NCI-H748 treated with DMSO at 0.1 percent for 48 hours (cell line): ENCODE measurements at places on chromosomes 2 and 18.

GRCh38 chr2:16725549-16725948 is 59.9 kb upstream of the CYRIA start:
- DNase-seq, result no peak

DNA sequence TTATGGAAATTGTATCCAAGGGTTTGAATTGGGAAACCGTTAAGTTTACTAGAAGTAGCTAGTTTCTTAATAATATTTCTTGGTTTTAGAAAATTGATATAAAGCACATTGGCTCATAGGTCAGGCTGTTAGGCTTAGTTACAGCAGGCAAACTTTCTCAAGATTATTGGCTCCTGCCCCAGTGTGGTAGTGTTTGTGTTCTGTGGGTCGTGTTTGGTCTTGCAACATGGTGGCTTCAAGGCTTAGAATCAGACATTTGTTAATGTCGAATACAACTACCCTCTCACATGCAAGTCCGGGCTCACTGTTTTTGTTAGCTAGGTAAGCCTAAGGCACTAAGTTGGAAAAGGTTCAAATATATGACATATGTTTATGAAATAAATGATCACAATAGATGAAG is 19.6 kb downstream of the CERS6 start:
- no peak for DNase-seq

- no peak for DNase-seq
Observed at GRCh38 chr2:31877008-31877407, 133.8 kb downstream of the MEMO1 start.

DNA sequence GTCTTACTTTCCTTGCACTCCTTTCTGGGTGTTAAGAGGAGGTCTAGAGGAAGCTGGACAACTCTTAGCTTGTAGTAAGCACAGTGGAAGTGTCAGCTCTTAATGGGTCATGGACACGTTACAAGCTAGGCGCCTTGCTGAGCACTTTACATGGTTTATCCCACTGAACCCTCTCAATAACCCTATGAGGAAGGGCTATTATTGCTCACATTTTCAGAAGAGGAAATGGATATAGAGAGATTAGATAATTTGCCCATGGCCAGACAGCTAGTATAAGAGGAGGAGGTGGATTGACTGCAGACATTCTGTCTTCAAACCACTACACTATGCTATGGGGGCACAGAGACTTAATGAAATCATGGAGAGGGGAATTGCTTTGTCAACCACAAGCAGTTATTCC is 8.3 kb upstream of the IL1RN start:
- no peak for DNase-seq

DNA sequence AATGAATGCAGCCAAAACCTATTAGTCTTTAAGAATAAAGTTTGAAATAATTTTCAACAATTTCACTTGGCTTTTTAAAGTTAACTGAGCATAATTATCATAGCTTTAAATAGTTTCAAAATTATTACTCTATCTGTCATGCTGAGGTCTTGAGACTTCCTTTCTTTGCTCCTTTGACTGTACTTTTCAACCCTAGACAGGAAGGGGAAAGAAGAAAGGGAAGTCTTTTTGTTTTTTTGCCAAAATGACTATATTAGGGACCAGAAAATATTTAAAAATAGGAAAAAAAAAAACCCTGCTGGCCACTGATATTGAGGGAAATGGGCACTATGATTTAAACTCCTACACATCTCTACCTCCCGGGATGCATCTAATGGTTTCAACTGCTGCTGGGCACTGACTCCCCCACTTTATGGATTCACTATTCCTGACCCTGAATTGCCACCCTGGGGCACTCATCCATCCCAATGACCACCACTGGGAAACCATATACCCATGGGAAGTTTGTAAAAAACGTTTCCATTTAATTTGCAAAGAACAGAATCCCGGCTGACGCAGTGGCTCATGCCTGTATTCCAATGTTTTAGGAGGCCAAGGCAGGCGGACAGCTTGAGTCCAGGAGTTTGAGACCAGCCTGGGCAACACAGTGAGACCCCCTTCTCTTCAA is 50.5 kb downstream of the GAREM1 start:
- no peak for DNase-seq

GRCh38 chr18:11669948-11670275 is 19.2 kb upstream of the GNAL start:
- DNase-seq, result no peak

DNA sequence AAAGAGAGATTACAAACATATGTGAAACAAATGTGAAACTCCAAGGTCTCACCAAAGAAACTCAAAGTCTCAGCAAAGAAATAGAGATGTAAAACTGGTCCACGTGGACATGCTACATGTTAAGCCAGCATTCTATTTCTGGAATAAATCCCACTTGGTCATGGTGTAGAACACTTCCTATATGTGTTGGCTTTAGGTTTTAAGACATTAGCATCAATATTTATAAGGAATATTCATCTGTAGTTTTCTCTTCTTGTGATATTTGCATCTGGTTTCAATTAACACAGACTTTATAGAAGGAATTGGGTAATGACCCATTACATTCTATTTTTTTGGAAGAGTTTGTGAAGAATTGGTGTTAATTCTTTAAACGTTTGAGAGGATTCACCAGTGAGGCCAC is 133.1 kb downstream of the COPS8 start:
- no peak for DNase-seq

DNA sequence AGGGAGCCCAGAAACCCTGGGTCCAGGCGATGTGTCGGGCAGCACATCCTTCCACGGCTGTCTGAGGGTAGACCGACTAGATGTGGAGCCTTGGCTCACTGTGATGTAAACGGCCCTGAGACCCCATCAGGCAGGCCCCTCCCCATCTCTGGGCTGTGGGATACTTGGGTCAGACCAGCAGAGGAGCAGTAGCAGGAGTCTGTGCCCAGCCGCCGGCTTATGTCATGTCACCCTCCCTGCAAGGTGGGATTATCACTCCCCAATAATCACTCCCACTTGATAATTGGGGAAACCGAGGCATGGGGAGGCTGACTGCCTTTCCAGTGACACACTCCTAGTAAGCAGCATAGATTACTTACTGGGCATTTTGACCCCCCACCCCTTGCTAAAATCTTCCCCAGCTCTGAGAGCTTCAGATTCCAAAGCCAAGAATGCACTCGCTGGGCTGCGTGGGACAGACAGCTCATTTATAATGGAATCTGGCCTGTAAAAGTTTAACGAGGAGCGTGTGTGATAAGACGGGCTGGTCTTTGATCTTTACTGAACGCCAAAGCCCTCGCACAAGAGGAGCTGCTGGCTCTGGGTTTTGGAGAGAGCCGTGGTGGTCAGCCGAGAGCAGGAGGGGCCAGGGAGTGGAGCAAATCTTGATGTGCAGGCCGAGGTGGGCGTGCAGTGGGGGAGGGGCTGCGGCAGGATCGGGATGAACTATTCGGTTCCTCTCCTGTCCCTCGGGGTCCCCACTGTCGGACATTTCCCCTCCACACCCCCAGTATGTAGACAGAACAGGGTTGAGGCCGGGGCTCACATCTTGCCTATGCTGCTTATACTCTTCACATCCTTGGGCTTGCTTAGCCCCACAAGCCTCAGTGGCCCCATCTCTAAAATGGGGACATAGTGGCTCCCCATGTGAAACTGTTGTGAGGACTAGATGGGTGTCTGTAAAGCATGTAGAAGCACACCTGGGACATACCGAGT is 200.0 kb downstream of the GLI2 start:
- no peak for DNase-seq

- no peak for DNase-seq
Observed at GRCh38 chr2:233048569-233049193, 11.5 kb upstream of the INPP5D start.

GRCh38 chr2:35174845-35175244 is 1180.7 kb upstream of the CRIM1 start:
- no peak for DNase-seq

- no peak for DNase-seq
Observed at GRCh38 chr2:107412209-107412904, 414.3 kb upstream of the RGPD4 start.

DNA sequence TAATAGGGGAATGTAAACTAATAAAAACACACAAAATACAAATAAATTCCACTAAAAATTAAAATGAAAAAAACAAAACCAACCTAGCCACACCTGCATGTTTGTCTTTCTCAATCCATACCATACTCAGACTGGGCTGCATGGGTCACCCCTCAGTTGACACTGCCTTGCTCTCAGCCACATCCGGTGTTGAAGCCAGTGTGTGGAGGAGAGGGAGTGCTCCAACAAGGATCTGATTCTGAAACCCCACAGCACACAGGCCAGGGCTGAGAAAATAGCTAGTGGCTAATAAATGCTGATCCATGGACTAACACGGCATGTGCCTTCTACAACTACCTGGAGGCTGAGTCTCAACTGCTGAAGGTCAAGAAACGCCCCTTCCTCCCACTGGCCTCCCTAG is 13.7 kb downstream of the RND3 start:
- DNase-seq, result no peak

- DNase-seq, result no peak
Observed at GRCh38 chr2:67142071-67142470, 255.1 kb upstream of the ETAA1 start.

DNA sequence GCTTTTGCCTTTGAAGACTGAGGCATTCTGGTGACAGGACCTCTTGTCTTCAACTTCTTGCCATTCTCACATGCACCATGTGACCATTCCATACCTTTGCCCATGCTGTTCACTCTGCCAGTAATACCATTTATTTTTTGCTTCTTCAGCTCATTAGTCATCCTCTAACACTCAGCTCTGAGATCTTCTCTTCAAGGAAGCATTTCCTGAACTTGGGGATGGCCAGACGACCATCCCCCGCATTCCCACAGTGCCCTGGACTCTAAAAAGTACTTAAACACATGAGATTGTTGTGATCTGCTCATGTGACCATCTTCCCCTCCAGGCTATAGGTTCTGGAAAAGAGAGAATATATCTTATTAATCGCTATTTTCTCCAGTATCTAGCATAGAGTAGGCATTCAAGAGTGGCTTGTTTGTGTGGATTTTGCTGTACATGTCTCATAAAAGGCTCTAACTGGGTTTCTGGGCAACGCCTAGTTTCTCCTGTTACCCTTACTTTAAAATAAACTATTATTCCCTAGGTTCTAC is 33.9 kb downstream of the PAX3 start:
- no peak for DNase-seq

- DNase-seq, result no peak
Observed at GRCh38 chr18:62606106-62606505, 83.3 kb downstream of the ZCCHC2 start.

DNA sequence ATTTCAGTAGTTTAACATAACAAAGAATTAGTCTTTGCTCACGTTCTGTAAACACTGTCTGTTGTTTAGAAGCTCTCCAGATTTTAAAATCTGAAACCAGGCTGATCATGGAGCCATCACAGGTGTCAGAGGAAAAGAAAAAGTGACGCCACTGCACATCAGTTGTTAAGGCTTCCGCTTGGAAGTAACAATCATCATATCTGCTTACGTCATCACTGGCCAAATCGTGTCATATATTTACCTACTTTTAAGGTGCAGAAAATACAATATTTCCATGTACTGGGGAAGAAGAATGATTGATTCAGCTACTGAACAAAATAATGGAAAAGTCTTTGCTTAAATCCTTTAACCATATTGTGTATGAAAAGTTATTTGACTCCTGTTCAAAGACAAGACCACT is 382.6 kb upstream of the MC4R start:
- DNase-seq, result peak; percentile 23

DNA sequence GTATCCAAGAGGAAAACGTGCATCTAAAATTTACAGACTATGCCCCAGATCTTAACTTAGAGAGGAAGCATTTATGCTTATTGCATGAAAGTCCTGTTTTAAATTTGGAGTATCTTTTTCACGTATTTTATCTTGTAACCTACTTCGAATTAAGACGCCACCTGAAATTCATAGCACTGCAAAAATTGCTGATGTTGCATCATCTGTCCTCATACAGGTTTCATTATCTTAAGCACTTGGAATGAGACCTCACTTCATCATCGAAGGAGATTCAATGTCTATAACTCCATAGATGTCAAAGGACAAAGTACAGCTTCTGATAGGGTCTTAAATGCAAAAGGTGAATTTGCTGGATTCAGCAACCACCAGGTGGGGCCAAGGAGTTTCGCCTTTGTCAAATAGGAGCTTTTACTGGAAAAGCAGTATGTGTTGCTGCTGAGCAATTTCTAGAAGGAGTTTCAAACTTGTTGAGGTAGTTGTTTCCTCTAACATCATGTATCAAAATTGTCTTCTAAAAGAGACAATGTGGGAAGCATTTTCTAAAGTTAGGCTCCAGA is 106.4 kb upstream of the CCDC85A start:
- DNase-seq, result no peak

DNA sequence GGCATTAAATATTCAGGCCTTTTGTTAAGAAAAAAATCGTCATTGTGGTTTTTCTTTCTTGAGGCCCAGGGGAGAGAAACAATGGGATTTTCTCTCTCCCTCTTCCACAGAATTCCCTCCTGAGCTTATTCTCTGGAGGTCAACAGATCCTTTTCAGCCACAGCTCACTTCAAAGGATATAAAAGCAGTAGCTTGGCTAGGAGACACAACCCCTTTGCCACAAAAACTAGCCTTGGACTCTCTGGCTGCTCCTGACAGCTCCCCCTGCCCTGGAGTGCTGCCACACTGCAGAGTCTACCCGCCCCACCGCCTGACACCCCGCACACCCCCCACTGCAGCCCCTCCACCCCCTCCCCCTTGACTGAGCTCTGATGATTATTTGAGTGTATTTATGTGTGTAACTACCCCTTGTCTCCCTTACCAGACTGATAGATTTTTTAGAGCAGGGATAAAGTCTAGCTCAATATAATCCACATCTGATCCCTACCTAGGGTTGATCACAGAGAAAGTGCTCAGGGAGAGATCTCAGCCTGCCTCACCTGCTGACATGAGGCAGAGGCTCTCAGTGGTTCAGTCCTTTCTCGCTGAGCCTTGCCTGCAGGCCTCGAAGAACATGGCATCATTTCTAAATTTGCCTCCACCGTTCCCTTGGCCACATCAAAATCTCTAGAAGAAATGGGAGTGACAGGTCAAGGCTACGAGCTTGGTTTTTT is 132.2 kb upstream of the SP5 start:
- no peak for DNase-seq

GRCh38 chr2:236367506-236368289 is 103.5 kb upstream of the ASB18 start:
- no peak for DNase-seq

DNA sequence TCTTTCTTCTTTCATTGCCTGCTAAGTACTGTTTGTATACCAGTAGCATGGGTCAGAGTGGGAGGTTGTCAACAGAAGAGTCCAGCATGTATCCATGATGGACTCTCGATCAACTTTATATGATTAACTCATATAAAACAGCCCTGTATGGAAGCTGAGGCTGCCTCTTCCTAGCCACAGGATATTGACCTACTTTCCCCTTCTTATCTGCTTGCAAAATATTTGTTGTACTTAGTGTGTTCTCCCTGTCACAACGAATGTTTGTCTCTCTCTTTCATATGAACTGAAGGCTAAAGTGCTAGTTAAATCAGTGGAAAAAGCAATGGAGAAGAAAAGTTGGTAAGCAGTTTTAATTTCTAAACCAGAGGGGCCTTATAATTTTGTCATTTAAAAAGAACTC is 17.8 kb downstream of the MYO1B start:
- DNase-seq, result no peak

GRCh38 chr2:105252271-105252670 is 10.7 kb downstream of the GPR45 start:
- DNase-seq, result no peak

GRCh38 chr2:201558232-201558631 is 85.1 kb downstream of the TMEM237 start:
- no peak for DNase-seq

- peak; percentile 59 for DNase-seq
Observed at GRCh38 chr2:237723602-237724001, 75.0 kb upstream of the RBM44 start.
